ENCODE measurements at places on chromosomes 3 and 15. TPM values are rescaled to one million over a fixed set of nuclear protein-coding genes. Genes with fewer than 3 reads are reported as not detected.

TMEM207 gene
- total RNA-seq, result not detected

CCR8 gene
- not detected for total RNA-seq

A4GNT gene
- not detected for total RNA-seq

CHRNA5 gene
- total RNA-seq, result 2.2 TPM

ANKDD1A gene
- 0.83 TPM for total RNA-seq

AQP9 gene
- not detected for total RNA-seq

OXTR gene
- total RNA-seq, result 8.0 TPM

ZBBX gene
- not detected for total RNA-seq

CADM2 gene
- total RNA-seq, result not detected

CASR gene
- not detected for total RNA-seq

NAALADL2 gene
- 0.73 TPM for total RNA-seq

ARL14 gene
- 0.17 TPM for total RNA-seq

CHRD gene
- total RNA-seq, result not detected

RSL24D1 gene
- 124 TPM for total RNA-seq

ALS2CL gene
- 57.5 TPM for total RNA-seq

LNP1 gene
- total RNA-seq, result 1.7 TPM

IL17RE gene
- 13.3 TPM for total RNA-seq

NTRK3 gene
- not detected for total RNA-seq

SPINT1 gene
- total RNA-seq, result 226 TPM

ZNF385D gene
- 8.9 TPM for total RNA-seq

CA12 gene
- total RNA-seq, result 174 TPM

CYP19A1 gene
- total RNA-seq, result not detected

PDCD10 gene
- 70.8 TPM for total RNA-seq

AKAP13 gene
- 58.2 TPM for total RNA-seq

NDUFB4 gene
- 31.5 TPM for total RNA-seq

EFCC1 gene
- total RNA-seq, result not detected

SLITRK3 gene
- total RNA-seq, result not detected

CAPN3 gene
- 2.8 TPM for total RNA-seq

SEC61A1 gene
- total RNA-seq, result 291 TPM

TNNC1 gene
- 1.3 TPM for total RNA-seq

CNTN3 gene
- total RNA-seq, result 32.7 TPM

RASL12 gene
- not detected for total RNA-seq

CPEB1 gene
- 8.7 TPM for total RNA-seq

Measured in mammary epithelial cell (primary cell).